ENCODE measurements at places on chromosomes 5 and 9. TPM values are rescaled to one million over a fixed set of nuclear protein-coding genes. Genes with fewer than 3 reads are reported as not detected.

DNA sequence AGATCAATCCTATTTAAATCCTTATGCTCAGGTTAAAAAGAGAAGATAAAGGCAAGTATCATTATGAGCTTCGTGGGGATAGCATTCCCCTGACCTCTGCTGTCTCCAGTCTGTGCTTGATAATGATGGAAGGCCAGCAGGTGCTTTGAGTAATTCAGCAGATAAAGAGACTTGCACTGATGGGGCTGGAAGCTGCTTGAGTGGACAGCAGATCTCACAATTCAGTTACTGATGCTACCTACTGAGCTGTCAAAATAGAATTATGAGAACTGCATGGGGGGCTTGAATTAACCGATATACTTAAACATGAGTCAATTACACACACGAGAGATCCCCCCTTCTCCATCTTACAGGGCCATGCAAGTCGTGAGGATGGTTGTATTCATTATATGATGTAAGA lies 107.7 kb upstream of the GPR151 start:
- no peak for DNase-seq

DNA sequence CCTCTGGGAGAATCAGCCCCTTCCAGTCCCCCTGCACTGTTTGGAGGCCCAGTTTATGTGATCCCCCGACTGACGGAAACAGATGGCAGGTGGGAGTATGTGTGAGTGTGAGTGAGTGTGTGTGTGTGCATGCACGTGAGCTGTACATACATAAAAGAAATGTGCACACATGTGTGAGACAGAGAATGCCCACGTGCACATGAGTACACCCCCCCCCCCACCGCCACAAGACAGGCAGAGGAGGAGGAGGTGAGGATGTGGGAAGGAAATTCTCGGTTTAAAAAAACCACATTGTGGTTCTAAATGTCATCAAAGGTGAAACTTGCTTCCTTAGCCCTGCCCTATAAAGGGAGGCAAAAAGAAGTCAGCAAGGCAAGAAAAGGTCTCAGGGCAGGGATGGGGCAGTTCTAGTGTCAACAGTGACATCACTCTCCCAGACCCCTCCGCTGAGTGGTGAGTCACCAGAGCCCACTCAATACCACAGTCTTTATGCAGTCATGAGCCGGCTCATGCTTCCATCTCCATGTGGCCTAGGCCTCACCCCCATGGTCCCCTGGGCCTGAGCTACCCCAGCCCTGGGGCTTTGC lies 79.2 kb upstream of the HSPA9 start:
- DNase-seq = no peak

DNA sequence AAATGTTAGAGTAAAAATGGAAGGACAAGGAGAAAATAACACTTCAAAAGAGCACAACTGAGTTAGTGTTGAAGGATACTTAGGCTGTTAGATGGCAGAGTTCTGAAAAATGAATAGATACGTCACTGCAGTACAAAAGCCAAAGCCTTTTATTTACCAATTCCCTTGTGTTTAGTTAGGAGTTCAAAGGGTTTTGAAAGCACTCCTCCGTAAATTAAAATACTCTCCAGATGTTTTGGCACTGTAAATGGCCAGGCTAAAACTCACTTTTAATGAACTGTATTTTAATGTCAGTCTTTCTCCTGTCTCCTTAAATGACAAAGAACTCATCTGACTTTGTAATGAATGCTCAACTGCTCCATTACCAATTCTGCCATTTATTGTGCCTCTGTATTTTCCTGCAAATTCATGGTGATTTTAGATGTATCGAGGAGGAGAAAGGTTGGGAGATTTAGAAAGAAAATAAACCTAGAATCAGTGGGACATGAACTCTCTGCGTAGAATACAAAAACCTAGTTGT lies 1727.2 kb downstream of the MAT2B start:
- DNase-seq = no peak

- DNase-seq = no peak
Observed at GRCh38 chr5:138371454-138371853, 19.0 kb downstream of the KDM3B start.

ABO gene
- total RNA-seq = 2.1 TPM

GRCh38 chr5:98069876-98070512 lies 703.5 kb upstream of the RGMB start:
- no peak for DNase-seq

PFN3 gene
- total RNA-seq = not detected

LRRC19 gene
- total RNA-seq = not detected

FBP1 gene
- 3.5 TPM for total RNA-seq

SLC25A48 gene
- total RNA-seq = 0.76 TPM

KLHL9 gene
- total RNA-seq = 14.1 TPM

TAL2 gene
- total RNA-seq = 0.50 TPM

DNA sequence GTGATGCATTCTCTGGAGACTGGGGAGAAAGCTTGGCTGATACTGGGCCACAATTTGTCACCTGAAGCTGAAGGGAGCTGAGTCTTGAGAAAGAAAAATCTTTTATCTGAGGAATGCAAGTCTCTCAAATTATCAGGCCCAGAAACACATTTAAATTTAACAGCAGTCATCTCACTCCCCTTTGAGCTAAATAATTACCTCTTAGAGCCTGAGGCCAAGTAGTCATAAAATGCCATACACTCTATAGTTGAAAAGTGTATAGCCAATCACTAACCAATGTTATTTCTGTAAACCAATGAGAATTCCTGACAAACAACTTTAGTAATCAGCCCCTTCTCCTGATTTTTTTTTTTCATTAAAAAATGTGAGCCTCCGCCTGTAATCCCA lies 32.7 kb upstream of the DAPK1 start:
- no peak for DNase-seq

GRCh38 chr5:88769165-88769564 lies 113.8 kb downstream of the MEF2C start:
- no peak for DNase-seq

FST gene
- total RNA-seq = 2.0 TPM
